Thoracic aorta (tissue), 2 donors: ENCODE measurements at places on chromosomes 5 and 9.

DNA sequence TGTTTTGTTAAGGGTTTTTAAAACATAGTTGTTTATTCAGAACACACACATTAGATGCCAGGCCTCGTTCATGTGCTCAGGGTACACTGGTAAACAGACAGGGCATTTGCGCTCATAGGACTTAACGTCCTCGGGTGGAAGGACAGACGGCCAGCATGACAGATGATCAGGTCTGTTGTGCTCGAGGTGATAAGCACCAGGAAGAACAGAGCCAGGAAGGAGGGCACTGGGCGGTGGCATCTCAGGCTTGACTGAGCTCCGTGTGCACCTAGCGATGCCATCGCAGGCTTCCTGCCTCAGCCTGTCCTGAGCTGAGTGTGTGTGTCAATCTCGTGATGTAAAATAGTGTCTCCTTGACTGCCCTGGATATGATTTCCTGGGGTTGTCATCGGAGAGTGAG lies 96.5 kb downstream of the EHMT1 start:
- H3K27me3 ChIP-seq: no peaks in the 10 kb centered on the region
- H3K4me3 ChIP-seq: no peak overlapping the region
- H3K36me3 ChIP-seq: peaks cover 17% of the 10 kb centered on the region
- DNase-seq: no peak

GRCh38 chr9:38032266-38033110 lies 36.5 kb downstream of the SHB start:
- no peak for DNase-seq
- H3K4me3 ChIP-seq: no peak overlapping the region
- no peaks in the 10 kb centered on the region for H3K36me3 ChIP-seq
- H3K27me3 ChIP-seq: no peaks in the 10 kb centered on the region

GRCh38 chr5:87120518-87121303 lies 147.0 kb upstream of the RASA1 start:
- no peak for DNase-seq
- H3K4me3 ChIP-seq: peak overlapping the region; percentile 46
- H3K27ac ChIP-seq: peak overlapping the region; percentile 65
- peaks cover 21% of the 10 kb centered on the region for H3K4me1 ChIP-seq
- H3K36me3 ChIP-seq: no peaks in the 10 kb centered on the region

- peak; percentile 30 for DNase-seq
- H3K36me3 ChIP-seq: no peaks in the 10 kb centered on the region
- H3K27ac ChIP-seq: no peak overlapping the region
- H3K4me3 ChIP-seq: no peak overlapping the region
- no peaks in the 10 kb centered on the region for H3K27me3 ChIP-seq
These were observed 17.3 kb upstream of the ODF2 start for GRCh38 chr9:128438343-128439109.

DNA sequence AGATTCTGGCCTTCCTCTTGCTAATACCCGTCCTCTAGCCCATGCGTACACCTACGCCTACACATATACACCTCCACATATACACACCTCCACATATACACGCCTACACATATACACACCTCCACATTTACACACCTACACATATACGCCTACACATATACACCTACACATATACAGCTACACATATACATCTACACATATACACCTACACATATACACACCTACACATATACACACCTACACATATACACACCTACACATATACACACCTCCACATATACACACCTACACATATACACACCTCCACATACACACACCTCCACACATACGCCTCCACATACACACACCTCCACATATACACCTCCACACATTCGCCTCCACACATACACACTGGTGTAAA lies 27.2 kb downstream of the AK3 start:
- no peaks in the 10 kb centered on the region for H3K4me1 ChIP-seq
- no peak overlapping the region for H3K4me3 ChIP-seq
- no peak for DNase-seq
- H3K27ac ChIP-seq: no peak overlapping the region

GRCh38 chr5:176647843-176648473 lies 674 bp downstream of the TSPAN17 start:
- DNase-seq: no peak
- H3K27me3 ChIP-seq: no peaks in the 10 kb centered on the region

DNA sequence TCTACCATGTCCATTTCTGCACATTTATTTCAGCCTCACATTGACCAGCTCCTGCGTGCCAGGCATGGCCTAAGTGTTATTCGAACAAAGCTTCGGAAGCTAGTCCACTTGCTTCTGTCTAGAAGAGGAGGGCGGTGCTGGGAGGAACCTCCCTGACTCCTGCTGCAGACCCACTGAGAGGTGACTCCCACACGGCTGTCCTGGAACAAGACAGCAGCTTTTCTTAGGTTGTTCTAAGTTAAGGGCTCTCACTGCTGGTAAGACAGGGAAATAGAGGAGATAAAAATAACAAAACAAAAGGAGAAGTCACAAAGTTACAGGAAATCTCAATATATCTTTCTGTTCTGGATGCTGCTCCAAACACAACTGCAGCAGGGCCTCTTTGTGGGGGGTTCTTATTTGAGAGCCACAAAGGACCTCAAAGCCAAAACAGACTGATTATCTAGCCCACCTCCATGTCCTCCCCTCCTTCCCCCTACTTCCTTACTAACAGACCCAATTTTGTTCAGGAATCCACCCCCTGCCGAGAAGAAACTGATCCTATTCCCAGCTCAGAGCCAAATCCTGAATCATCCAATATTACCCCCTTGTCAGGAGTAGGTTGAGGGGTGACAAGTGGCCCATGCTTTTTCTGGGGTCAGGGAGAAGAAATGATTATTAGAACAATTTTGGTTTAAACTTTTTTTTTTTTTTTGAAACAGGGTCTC lies 28.4 kb upstream of the KCNIP1 start:
- no peaks in the 10 kb centered on the region for H3K4me1 ChIP-seq
- DNase-seq: no peak
- H3K4me3 ChIP-seq: no peak overlapping the region
- no peaks in the 10 kb centered on the region for H3K27me3 ChIP-seq
- H3K36me3 ChIP-seq: no peaks in the 10 kb centered on the region
- no peak overlapping the region for H3K27ac ChIP-seq

DNA sequence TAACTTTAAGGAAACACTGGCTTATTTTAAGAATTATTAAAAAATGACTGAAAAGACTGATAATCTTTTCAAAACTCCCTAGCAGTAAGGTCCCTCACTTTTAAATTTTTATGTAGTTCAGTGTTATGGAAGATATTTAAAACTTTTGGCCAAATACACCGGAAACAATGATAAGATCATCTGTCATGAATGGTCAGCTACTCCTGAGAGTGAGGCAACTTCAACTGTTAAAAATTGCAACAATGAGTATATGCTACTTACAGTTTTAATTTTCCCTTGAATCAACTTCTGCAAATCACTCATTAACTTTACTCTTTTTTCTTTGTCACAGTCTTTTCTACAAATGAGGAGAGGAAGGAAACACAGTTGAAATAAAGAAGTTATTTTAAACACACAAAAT lies 10.8 kb downstream of the PUM3 start:
- H3K27ac ChIP-seq: no peak overlapping the region
- no peak overlapping the region for H3K4me3 ChIP-seq
- no peaks in the 10 kb centered on the region for H3K27me3 ChIP-seq
- H3K36me3 ChIP-seq: peaks cover 33% of the 10 kb centered on the region
- no peak for DNase-seq

DNA sequence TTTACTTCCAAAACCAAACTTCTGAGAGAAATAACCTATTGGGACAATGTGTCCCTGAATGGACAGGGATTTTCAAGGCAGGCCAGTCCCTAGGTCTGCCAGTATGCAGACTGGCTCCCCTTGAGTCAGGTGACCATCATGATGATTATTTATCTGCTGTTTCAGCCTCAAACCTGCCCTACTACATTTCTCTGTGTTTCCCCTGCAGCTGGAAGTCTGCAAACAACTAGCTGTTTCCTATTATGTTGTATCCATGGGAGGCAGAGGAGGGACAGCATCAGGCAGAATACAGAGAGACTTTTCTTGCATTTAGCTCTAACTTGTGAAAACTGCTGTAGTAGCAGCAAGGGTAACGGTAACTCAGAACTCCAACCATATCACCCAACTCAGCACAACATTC lies 36.2 kb upstream of the IFNK start:
- no peaks in the 10 kb centered on the region for H3K27me3 ChIP-seq
- no peak for DNase-seq
- no peak overlapping the region for H3K4me3 ChIP-seq
- no peaks in the 10 kb centered on the region for H3K36me3 ChIP-seq
- H3K27ac ChIP-seq: no peak overlapping the region
- no peaks in the 10 kb centered on the region for H3K4me1 ChIP-seq

DNA sequence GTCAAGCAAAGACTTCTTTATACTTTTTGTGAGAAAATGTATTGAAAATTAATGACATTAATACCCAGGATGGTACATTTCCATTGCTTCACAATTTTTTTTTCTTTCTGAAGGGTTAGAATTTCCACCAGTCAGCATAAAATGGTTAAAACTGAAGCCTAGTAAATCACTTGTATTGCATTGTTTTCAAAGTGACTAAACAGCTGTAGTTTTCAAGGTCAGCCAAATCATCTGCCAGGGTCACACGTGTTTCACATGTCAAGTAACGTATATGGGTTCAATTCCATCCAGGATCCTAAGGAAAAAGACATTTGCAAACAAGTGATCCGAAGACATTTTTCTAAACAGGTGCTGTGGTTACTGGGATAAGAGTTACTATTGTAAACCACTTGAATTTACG lies 574.2 kb downstream of the RAB3C start:
- H3K36me3 ChIP-seq: no peaks in the 10 kb centered on the region
- no peaks in the 10 kb centered on the region for H3K27me3 ChIP-seq
- H3K4me3 ChIP-seq: no peak overlapping the region
- DNase-seq: no peak

GRCh38 chr5:149397530-149397929 lies 18.4 kb upstream of the IL17B start:
- no peaks in the 10 kb centered on the region for H3K36me3 ChIP-seq
- no peak overlapping the region for H3K4me3 ChIP-seq
- peaks cover 11% of the 10 kb centered on the region for H3K4me1 ChIP-seq
- no peaks in the 10 kb centered on the region for H3K27me3 ChIP-seq
- DNase-seq: no peak

- no peaks in the 10 kb centered on the region for H3K27me3 ChIP-seq
- DNase-seq: no peak
- H3K4me3 ChIP-seq: no peak overlapping the region
- peaks cover 57% of the 10 kb centered on the region for H3K4me1 ChIP-seq
- H3K36me3 ChIP-seq: no peaks in the 10 kb centered on the region
- no peak overlapping the region for H3K27ac ChIP-seq
These were observed 35.2 kb downstream of the ANKRD33B start for GRCh38 chr5:10599113-10599512.

GRCh38 chr5:129001841-129002526 lies 36.7 kb downstream of the SLC27A6 start:
- no peaks in the 10 kb centered on the region for H3K27me3 ChIP-seq
- H3K4me3 ChIP-seq: no peak overlapping the region
- H3K36me3 ChIP-seq: no peaks in the 10 kb centered on the region

DNA sequence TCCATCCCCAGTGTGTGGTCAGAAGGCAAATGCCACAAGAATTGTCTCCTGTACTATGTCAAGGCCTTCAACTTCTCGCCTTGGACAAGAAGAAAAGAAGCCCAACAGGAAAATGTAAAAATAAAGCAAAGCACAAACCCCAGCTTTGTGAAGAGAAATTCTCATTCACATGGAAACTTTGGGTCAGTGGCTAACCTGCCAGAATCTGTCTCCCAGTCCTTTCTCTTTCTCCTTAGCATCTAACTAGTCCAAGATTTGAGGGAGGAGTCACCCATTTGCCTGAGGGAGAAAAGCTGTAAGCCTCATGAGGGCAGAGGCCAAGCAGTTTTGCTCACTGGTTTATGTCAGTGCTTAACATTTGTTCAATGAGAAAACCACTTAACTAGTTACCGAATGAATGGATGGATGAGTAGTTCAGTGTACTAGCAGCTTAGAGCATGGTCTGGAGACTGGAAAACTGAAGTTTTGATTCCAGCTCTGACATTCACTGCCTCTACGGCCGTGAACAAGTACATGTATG lies 36.0 kb downstream of the ADAM19 start:
- peaks cover 4% of the 10 kb centered on the region for H3K36me3 ChIP-seq
- no peak overlapping the region for H3K27ac ChIP-seq
- H3K4me1 ChIP-seq: peaks cover 68% of the 10 kb centered on the region
- no peak overlapping the region for H3K4me3 ChIP-seq
- H3K27me3 ChIP-seq: no peaks in the 10 kb centered on the region
- DNase-seq: no peak

GRCh38 chr5:108216890-108217289 lies 165.0 kb downstream of the FBXL17 start:
- H3K27me3 ChIP-seq: no peaks in the 10 kb centered on the region
- no peak overlapping the region for H3K27ac ChIP-seq
- H3K36me3 ChIP-seq: no peaks in the 10 kb centered on the region
- no peak overlapping the region for H3K4me3 ChIP-seq
- DNase-seq: no peak
